Stimulated activated CD8-positive, alpha-beta memory T cell treated with anti-CD3 and anti-CD28 coated beads, Interleukin-4, amount 100 ng/mL, for 1 hour (primary cell): ENCODE measurements at places on chromosomes 12 and 14.

GRCh38 chr14:72864712-72865365 lies 29.1 kb downstream of the DPF3 start:
- DNase-seq: no peak

DNA sequence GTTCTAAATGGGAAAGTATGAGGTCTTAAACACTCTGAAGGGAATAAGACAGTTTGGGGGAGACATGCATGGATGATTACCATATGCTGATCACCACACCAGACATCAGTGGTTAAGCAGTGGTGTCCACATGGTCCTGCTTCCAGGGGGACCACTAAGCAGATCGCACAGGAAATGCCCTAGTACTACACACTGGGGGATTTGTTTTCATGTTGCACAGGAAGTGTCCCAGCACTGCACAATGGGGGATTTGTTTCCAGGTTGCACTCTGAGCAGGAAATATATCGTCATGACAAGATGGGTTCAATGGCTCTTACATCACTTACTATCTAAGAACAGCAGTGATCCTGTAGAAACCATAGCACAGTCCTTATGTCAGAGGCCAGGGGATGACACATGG lies 245.5 kb downstream of the BCL11B start:
- DNase-seq: no peak

DNA sequence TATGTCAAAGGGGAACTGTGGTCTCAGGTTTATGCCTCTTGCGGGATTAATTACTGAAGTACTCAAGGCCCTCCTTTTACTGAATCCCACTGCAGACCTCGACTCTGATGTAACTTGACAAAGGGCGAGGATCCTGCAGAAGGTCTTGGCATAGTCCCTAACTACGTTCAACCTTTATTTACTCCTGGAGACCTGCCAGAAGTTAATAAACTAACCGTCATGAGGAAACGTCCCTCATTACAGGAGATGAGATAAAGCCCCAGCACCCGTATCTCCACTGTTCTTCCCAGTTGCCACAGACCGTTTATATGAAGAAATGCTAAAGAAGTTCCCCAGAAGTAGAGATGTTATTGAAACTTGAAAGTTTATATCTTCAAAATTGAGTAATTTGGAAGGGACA lies 190.9 kb downstream of the ETV6 start:
- no peak for DNase-seq

DNA sequence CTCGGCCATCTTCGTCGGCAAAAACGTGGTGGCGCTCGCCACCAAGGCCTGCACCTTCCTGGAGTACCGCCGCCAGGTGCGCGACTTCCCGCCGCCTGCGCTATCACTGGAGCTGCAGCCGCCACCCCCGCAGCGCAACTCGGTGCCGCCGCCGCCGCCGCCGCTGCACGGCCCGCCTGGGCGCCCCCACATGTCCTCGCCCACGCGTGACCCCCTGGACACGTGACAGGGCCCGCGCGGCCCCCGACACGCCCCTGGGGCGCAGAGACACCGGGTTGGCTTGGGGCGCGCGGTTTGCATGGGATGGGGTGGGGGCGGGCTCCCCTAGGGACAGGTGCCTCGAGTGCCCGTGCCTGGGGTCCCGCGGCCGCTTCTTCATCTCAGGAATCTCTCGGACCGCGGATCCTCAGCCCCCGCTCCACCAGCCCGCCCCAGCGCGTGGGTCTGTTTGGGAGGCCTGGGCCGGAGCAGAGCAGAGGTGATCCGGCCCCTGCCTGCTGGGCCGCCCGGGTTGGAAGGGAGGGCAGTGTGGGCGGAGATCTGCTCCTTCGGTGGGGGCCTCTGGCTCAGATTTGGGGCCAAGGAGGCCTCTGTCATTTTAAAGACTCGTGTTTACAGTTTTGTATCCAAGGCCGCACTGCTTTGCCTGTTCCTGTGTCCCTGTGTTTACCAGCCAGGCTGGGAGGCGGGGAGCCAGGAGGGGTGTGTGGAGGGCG lies 3.3 kb downstream of the TMEM121 start:
- DNase-seq: no peak

DNA sequence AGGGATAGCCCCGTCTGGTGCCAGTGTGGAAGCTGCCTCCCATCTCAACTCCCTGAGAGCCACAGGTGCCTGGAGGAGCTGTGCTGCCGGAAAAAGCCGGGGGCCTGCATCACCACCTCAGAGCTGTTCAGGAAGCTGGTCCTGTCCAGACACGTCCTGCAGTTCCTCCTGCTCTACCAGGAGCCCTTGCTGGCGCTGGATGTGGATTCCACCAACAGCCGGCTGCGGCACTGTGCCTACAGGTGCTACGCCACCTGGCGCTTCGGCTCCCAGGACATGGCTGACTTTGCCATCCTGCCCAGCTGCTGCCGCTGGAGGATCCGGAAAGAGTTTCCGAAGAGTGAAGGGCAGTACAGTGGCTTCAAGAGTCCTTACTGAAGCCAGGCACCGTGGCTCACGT lies 25.5 kb upstream of the P2RX4 start:
- DNase-seq: no peak

DNA sequence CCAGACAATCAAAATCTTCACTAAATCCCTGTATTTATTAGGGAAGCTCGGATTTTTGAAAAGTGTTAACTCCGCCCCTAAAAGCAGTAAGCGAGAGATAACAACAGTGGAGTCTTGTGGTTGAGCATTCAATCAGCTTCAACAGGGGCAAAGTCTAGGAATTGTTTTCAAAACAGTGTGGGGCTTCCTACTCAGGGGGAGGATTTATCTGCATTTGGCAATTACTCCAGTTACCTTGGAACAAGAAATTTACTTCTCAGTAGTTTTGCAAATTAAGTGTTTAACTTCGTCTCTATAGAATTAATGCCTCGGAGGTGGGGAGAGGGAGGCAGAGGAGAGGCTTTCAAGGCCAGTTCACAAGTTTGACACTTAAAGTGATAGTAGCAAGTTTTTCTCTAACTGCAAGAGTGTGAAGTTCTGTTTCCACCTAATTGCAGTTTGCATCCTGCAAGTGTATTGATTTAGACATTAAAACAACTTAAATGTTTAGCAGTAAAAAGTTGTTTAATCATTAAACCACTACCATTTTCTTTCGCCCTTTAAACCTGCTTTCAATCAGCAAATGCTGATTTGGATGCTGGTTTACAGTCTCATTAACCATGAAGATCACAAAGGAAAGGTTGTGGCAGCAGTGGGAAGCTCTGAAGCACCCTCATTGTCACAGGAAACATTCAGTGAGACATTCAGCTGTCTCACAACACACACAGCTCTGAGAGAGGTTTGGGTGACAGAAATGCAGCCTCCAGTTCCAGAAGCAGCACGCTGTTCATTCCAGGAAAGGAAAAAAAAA lies 102.0 kb downstream of the HMGA2 start:
- DNase-seq: no peak

- no peak for DNase-seq
Observed at GRCh38 chr12:102507301-102507700, 26.9 kb upstream of the IGF1 start.

DNA sequence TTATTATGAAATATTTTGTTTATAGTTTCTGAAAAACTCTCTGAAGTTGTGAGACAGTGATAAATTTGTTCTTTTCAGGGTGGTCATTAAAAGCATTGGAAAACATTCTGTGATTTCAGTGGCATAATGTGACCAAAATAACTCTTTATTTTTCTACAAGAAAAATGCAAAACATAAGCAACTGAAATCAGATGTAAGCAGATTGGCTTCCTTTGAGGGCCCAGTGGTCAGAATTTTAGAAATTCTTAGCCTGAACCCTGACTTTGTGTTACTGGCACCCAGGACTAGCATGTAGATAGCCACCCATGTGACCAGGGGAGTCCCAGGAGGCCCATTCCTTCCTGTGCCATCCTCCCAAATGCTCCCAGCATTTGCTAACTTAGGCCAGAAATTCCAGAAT lies 145.6 kb upstream of the SLC38A2 start:
- no peak for DNase-seq

DNA sequence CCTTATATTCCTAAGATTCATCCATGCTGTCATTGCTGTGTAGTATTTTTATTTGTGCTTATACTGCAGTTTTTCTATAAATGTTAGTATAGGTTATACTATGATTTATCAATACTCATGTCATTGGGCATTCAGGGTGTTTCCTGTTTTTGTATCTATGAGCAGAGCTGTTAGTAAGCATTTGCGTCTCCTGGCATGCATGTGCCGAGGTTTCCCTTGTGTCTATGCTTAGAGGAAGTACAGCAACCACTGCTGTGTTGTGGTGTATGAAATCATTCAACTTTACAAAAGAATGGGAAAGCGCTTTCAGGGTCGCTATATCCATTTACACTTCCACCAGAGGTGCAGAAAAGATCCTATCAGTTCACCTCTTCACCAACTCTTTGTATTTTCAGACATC lies 122.7 kb downstream of the RGS6 start:
- no peak for DNase-seq

- DNase-seq: peak; percentile 11
Observed at GRCh38 chr12:57430112-57430930, 522 bp downstream of the R3HDM2 start.

GRCh38 chr12:24544368-24544767 lies 404.5 kb downstream of the BCAT1 start:
- DNase-seq: no peak

DNA sequence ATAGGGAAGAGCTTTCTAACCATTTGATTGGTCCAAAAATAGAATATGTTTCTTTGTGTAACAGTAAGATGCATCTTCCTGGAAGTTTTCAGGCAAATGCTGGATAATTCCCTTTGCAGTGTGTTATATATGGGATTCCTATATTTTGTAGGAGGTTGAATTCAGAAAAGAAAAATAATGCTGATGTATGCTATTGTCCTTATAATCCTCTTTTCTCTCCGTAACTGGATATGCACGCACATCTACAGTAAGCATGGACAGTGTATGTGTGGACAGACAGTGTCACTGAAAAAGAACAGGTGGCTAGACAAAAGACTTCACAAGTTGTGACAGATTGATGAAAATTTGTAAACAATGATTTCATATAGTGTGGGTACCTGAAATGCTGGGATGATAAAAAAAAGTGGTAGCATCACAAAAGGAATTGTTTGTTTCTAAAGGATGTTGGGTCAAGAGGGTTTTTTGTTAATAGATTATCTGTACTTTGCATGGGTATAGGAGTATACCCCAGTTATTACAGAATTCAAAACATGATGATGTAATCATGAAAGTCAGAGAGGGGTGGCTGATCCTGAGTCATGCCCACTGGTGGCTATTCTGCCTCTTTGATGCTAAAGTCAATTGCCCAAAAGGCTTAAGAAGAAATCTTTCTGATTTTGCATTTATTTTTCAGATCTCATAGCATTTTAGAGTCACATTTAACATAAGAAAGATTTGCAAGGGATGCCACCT lies 160.7 kb upstream of the TMTC1 start:
- no peak for DNase-seq

DNA sequence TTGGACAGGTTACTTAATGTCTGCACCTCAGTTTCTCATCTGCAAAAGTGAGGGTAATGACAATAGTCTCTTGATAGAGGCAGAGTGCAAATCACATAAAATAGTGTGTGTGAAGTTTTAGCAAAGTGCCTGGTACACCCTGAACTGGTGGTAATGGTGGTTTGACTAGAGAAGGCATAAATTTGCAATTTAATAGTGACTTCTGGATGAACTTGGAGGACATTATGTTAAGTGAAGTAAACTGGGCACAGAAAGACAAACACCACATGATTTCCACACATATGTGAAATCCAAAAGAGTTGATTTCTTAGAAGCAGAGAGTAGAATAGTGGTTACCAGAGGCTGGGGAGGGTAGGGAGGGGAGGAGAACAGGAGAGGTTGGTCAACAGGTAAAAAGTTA lies 54.8 kb upstream of the FUT8 start:
- DNase-seq: no peak
